ENCODE measurements at places on chromosomes 12 and 14.

DNA sequence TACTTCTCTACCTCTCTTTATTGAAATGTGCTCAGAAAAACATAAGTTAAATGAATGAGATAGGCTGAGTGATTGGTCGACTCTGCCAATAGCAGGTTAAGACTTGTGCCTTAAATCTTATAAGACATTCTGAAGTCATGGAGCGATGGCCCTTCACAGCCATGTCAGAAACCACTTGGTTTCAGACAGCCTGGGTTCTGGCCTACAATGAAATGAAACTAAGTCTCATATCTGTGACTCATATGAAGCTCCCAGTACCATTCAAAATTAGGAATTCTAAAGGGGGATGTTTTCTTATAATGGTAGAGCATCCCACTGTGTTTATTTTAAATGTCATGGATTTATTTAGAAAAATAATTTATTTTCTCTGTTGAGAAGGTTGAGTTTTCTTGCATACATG is 42.6 kb downstream of the PLXNC1 start:
- DNase-seq: no peak

DNA sequence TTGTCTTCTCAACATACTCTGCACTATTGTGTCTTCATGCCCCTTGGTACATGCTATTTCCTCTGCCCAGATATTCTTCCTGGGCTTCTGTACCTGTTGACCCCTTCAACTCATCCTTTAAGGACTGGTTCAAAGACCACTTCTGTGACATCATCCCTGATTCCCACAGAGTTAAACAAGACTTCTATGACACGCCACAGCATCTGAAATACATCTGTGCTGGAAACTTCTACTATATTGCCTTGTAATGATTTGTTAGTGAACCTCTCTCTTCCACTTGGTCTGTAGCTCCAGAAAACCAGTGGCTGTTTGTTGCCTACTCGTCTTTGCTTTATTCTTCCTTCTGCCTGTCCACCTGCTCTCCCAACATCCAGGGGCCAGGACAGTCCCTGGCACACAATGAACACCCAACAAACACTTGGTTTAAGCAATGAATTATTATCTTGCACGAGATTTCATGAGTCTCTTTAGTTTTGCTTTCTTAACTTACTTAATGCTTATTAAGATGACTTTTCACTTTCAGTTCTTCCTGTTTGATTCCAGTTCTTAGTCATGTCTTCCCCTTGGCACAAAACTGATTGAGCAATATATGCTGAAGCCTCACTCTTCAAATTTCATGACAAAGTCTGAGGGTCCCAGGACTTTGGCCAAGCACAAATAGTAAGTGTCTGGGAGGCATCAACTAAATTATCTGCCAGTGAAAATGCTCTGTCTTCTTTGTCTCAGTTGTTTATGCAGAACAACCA is 485.9 kb downstream of the APAF1 start:
- DNase-seq: no peak

DNA sequence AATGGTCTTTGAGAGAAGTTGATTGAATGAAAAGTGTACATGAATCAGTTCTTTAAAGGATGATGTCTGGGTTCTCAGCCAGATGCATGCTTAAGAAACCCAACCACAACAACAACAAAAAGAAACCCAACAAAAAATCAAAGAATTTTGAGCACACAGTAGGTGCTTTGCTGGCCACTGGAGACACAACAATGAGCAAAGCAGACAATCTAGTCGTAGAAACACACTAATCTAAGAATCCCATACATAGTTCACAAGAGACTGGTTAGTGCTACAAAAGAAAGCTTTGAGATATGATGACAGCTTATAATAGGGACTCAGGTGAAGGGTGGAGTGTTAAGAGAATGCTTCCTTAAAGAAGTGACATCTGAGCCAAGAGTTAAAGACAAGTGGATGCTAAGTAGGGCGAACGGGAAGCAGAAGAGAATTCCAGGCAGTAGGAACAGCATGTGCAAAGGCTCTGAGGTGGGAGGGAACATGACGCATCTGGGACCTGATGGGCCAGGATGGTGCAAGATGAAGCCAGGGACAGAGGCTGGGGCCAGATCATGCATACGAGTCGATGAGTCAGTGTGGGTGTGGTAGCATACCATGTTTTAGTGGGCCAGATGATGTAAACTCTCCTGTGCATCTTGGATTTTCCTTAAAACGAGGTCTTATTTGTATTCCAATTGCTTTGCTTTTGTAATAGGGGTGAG is 4.6 kb upstream of the HIP1R start:
- DNase-seq: no peak

GRCh38 chr14:32358781-32359180 is 29.7 kb downstream of the AKAP6 start:
- no peak for DNase-seq

GRCh38 chr14:91142214-91142668 is 28.4 kb downstream of the DGLUCY start:
- no peak for DNase-seq

DNA sequence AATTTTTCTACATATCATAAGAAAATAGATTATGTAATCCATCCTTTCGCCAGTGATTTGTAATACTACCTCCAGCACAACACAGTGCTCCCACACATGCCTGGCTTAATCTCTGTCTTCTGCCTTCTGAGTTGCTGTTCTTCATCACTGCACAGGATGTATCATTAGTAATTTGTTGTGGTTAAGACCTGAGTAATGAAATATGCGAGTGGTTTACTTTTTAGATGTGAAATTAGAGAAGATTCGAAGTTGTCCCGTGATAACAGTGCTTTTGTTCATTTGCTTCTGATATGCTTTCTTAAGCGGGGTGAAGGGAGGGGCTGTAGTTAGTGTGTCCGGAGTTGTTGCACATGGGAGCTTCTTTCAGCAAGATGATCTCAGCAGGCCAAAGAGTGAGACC is 18.1 kb downstream of the KRT85 start:
- DNase-seq: no peak

DNA sequence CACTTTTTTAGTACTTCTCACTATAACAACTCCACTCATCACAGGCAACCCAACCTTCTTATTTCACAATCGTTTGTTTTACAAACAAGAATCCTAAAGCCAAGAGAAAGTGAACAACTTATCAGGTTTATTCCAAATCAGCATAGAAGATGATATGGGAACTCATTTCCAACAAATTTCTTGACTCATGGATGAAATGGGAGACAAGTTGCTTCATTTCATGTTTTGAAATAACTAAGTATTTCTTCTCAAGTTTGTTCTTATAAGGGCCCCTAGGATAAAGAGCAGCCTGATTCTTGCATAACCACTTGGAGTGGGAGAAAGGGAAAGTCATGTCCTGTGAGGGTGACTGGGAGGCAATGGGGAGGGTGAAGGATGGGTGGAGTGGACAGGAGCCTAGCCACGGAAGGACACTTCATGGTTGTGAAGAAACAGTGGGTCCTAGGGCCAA is 168.3 kb downstream of the DUSP6 start:
- DNase-seq: no peak

- DNase-seq: no peak
Observed at GRCh38 chr14:61491876-61492434, 170.6 kb downstream of the PRKCH start.

DNA sequence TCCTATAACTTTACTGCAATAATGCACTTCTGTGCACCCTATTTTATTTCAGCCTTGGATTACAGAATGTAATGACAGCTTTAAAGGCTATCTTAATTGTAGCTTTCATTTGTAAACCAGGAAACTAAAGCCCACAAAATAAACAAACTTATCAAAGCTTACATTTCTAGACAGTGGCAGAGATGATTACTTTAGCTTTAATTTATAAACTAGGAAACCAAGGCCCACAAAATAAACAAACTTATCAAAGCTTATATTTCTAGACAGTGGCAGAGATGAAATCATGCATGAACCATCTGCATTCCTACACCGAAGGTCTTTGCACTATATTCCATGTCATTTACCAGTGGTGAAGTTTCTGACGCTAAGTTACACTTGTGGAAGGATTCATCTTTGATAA is 74.4 kb downstream of the PRKD1 start:
- DNase-seq: no peak
